ENCODE measurements at places on chromosomes 1 and 21.

DNA sequence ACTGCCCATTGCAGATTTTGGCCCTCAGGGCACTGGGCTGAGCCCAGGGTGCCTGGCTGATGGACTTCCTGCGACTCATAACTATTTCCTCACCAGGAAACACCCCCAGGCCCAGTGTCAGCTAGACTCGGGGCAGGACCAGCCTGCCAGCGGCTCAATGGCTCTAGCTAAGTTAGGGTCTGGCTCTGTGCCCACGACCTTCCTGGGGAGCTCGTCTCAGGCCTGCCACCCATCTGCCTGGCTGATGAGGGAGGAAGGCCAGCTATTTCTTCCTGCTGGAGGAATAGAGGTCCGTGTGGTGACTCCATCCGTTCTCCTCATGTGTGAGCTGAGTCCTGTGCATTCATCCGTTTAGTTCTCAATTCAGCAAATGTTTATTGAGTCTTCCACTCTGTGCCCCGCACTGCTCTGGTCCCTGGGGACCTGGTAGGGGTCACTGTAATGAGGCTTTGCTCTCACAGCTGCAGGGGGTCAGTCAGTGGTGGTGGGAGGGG, 44.5 kb downstream of the KIRREL1 start:
- DNase-seq: no peak

- DNase-seq: no peak
Measured at GRCh38 chr21:39362733-39363132, 13.8 kb upstream of the HMGN1 start.

- no peak for DNase-seq
Measured at GRCh38 chr1:172500207-172500606, 32.7 kb upstream of the SUCO start.

DNA sequence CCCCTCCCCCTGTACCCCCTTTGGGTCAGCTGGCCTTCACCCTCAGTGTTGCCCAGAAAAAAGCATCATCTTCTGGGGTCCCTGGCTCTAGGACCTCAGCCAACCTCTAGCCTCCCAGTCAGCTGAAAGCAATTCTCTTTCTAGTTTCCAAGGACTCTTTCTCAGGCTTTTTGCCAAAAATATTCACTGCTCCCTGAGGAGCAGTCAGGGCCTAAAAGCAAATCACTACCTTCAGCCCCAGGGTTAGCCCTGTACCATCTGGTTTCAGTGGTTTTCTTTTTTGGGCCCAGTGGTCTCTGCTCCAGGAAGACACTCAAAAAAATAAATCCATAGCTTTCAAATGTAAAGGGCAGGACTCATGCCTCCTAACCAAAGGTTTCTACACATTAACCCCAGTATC, 3.1 kb upstream of the LMOD1 start:
- no peak for DNase-seq

GRCh38 chr1:237700181-237700580, 190.5 kb downstream of the ZP4 start:
- DNase-seq: no peak

DNA sequence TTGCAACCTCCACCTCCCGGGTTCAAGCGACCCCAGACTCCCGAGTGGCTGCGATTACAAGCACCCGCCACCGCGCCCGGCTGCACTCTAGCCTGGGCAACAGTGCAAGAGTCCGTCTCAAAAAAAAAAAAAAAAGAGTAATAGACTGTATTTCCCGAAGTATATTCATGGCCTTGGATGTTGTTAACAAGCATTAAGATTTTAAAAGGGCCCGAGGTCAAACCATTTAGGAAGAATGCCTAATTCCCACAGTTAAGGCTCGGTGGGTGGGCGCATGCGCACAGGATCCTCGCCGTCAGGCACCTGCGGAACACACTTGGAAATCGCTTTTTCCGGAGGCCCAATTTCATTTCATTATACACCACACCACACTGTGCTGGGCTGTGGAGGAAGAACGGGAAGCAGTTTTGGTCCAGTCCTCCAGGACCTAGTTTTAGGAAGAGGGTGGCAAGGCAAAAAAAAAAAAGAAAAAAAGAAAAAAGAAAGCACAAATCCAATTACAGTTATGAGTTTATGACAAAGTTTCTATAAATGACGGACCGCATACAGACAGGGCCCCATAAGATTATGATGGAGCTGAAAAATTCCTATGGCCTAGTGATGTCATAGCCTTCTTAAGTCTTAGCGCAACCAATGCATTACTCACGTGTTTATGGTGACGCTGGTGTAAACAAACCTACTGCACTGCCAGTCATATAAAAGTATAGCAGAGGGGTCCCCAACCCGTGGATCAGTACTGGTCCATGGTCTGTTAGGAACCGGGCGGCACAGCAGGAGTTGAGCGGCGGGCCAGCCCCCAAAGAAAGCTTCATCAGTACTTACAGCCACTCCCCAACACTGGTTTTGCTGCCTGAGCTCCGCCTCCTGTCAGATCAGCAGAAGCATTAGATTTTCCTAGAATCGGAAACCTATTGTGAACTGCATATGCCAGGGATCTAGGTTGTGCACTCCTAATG, 38.2 kb downstream of the H3-3A start:
- peak; percentile 46 for DNase-seq

DNA sequence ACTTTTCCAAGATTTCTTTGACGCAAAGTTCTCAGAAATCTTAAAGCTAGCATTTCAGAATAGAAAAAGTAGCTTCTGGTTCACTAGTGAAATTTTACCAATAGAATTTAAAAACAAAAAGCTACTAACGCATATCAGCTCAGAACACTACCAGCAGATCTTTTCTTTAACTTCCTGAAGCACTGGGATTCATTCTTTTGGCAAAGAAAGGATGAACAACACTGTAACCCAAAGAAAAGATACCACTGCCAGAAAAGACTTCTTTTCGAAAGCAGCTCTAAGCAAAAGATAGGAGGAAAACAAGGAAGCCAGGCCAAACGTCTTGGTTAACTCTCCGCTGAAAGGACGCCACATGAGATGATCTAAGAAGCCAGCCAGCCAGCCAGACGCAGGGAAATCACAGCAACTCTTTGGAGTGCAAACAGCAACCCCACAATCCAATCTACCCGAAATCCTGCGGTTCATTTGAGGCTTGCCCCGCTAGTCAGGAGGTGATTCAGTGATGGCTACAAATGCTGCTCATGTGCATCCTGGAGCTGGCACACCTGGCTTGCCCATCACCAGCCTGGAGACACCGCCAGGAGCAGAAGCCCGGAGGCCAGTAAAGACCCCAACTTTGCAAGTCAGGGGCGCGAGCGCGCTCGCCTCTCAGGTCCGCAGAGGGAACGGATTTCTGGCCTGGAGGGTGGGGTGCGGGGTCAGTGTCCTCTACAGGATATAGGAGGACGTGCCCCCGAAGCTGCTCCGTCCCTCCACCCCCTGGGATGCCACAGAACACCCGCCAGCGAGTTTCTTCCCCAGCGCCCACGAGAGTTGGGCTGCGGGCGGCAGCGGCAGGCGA, 812 bp downstream of the NBPF1 start:
- peak; percentile 27 for DNase-seq
